ENCODE measurements at places on chromosomes 4 and X.

GRCh38 chr4:154781126-154781982, at the start of gene RBM46:
RBM46 (plus strand) TSS chr4:154781272; CDS start chr4:154796753, 15,481 bp downstream.
- no peaks in the 10 kb centered on the region for H3K4me1 ChIP-seq
- peaks cover 42% of the 10 kb centered on the region for H3K27me3 ChIP-seq
- H3K4me3 ChIP-seq = peak within 1 kb of the TSS; percentile 58
- DNase-seq = peak; percentile 19

GRCh38 chr4:25487155-25487554, 110.1 kb downstream of the ANAPC4 start:
- no peaks in the 10 kb centered on the region for H3K4me1 ChIP-seq
- peaks cover 7% of the 10 kb centered on the region for H3K27me3 ChIP-seq
- no peak overlapping the region for H3K4me3 ChIP-seq
- no peaks in the 10 kb centered on the region for H3K36me3 ChIP-seq
- no peak for DNase-seq

DNA sequence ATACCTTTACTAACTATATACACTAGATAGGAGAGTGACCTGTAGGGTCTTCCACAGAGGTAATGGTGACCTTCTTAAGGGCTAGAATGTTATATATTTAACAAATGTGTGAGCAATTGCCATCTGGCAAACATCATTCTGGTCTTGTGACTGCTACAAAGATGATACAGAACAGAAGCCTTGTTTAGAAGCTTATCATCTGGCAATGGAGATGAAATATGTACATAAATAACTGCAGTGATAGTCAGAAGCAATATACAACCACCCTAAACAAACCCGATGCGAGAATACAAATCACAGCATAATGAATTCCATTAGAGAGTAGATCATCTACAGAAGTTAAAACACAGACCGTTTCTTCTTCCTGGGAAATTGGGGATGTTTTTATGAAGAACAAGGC, 952.7 kb upstream of the SLIT2 start:
- no peaks in the 10 kb centered on the region for H3K27me3 ChIP-seq
- no peak overlapping the region for H3K27ac ChIP-seq
- peak; percentile 21 for DNase-seq
- H3K4me1 ChIP-seq = peaks cover 25% of the 10 kb centered on the region
- H3K36me3 ChIP-seq = no peaks in the 10 kb centered on the region

DNA sequence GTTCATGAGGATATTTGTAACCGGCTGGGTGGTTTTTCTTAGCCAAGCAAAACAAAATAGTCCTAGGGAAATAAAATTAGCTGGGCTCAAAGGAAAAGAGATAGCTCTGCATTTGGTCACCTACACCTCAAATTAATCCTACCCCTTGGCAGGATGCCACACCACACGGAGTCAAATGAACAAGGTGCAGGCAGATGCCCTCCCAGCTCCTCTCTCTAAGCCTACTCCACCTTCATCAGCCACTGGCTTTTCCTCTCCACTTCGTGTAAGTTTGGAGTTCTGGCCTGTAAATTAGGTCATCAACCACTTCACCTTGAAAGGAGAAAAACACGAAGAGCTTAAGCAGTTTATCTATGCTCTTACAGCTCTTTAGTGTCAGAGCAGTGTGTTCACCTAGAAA, 1.4 kb downstream of the DDIT4L start:
- no peaks in the 10 kb centered on the region for H3K4me1 ChIP-seq
- H3K36me3 ChIP-seq = no peaks in the 10 kb centered on the region
- no peak overlapping the region for H3K27ac ChIP-seq
- no peak for DNase-seq
- H3K27me3 ChIP-seq = no peaks in the 10 kb centered on the region

GRCh38 chr4:107834241-107834794, 9.6 kb downstream of the SGMS2 start:
- H3K27me3 ChIP-seq = no peaks in the 10 kb centered on the region
- H3K36me3 ChIP-seq = no peaks in the 10 kb centered on the region
- peaks cover 25% of the 10 kb centered on the region for H3K4me1 ChIP-seq
- H3K4me3 ChIP-seq = no peak overlapping the region

DNA sequence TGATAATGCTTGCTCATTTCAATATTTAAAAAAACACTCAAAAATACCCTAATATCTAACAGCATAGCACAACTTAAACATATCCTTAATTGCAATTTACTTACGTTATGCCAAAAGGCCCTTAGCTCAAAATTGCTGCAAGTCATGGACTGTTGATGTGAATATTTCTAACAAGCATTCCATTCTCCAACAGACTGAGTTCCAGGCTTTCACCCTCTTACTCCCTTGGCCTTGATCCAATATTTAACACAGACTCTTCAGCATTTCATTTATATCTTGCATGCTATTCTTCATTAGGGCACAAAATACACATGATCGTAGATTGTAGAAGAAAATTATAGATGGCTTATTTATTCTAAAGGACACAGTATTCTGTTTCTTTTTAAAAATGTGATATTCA, 96.5 kb downstream of the RNF150 start:
- H3K27ac ChIP-seq = no peak overlapping the region
- H3K4me3 ChIP-seq = no peak overlapping the region
- DNase-seq = no peak
- H3K4me1 ChIP-seq = peaks cover 14% of the 10 kb centered on the region

GRCh38 chr4:132513491-132513890, 635.6 kb upstream of the PCDH10 start:
- no peak for DNase-seq
- H3K4me3 ChIP-seq = no peak overlapping the region
- H3K27ac ChIP-seq = no peak overlapping the region
- no peaks in the 10 kb centered on the region for H3K36me3 ChIP-seq
- no peaks in the 10 kb centered on the region for H3K4me1 ChIP-seq

- DNase-seq = peak; percentile 71
- peaks cover 13% of the 10 kb centered on the region for H3K4me1 ChIP-seq
- H3K27ac ChIP-seq = no peak overlapping the region
- no peaks in the 10 kb centered on the region for H3K27me3 ChIP-seq
Observed at GRCh38 chrX:153521034-153521433, 3.6 kb downstream of the ATP2B3 start.

- H3K36me3 ChIP-seq = no peaks in the 10 kb centered on the region
- peak overlapping the region; percentile 62 for H3K27ac ChIP-seq
- peaks cover 11% of the 10 kb centered on the region for H3K4me1 ChIP-seq
Observed at GRCh38 chrX:155215443-155216178, 649 bp upstream of the VBP1 start.

DNA sequence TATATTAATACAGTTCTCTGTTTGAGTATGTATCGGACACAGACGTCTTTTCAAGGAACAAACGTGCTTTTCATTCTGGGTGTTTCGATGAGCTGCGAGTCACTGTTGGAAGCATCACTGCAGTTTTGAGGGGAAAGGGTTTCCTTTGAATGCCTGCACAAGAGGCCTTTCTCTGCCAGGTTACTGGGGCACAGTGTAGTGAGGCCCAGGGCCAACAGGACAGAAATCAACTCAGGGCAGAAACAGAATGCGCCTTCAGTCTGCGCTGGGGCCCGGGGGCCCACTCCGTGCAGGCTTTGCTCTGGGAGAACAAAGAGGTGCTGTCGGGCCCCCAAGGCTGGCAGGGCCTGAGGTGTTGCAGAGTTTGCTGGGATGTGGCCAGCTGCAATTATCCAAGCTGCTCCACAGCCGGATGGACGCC, 2.3 kb upstream of the PPP2R3B start:
- H3K27me3 ChIP-seq = no peaks in the 10 kb centered on the region
- no peak for DNase-seq
- H3K36me3 ChIP-seq = no peaks in the 10 kb centered on the region
- no peak overlapping the region for H3K27ac ChIP-seq
- 0 out of 2 replicates have a peak, but pooled peaks cover 5% of the 10 kb centered on the region for H3K4me1 ChIP-seq

- H3K36me3 ChIP-seq = no peaks in the 10 kb centered on the region
- H3K27ac ChIP-seq = no peak overlapping the region
- peaks cover 74% of the 10 kb centered on the region for H3K27me3 ChIP-seq
- no peak for DNase-seq
Observed at GRCh38 chr4:13542577-13543031, 1.7 kb downstream of the NKX3-2 start.

DNA sequence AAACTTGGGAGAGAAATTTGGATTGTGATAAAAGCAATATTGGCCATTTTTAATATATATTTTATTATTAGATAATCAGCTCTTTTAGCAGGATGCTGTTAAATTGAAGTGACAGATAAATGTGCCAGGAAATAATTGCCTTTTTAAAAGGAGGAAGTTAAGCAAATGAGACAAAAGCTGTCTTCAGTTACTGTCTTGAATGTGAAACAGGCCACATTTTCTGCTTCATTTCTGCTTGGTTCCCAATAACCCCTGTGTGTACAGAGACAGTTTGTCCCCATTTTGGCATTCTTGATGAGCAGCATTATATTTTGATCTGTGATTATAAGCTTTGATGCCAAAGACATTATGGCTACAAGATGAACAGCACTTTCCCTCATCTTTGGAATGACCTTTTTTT, 953 bp downstream of the EPGN start:
- peaks cover 7% of the 10 kb centered on the region for H3K4me1 ChIP-seq
- no peaks in the 10 kb centered on the region for H3K36me3 ChIP-seq

- DNase-seq = no peak
- no peaks in the 10 kb centered on the region for H3K36me3 ChIP-seq
- no peaks in the 10 kb centered on the region for H3K27me3 ChIP-seq
- no peak overlapping the region for H3K27ac ChIP-seq
- no peaks in the 10 kb centered on the region for H3K4me1 ChIP-seq
Observed at GRCh38 chrX:42837747-42838146, 59.8 kb upstream of the PPP1R2C start.

GRCh38 chr4:40190880-40191815, 5.7 kb upstream of the RHOH start:
- H3K4me3 ChIP-seq = no peak overlapping the region
- no peaks in the 10 kb centered on the region for H3K36me3 ChIP-seq
- no peak overlapping the region for H3K27ac ChIP-seq
- no peak for DNase-seq

DNA sequence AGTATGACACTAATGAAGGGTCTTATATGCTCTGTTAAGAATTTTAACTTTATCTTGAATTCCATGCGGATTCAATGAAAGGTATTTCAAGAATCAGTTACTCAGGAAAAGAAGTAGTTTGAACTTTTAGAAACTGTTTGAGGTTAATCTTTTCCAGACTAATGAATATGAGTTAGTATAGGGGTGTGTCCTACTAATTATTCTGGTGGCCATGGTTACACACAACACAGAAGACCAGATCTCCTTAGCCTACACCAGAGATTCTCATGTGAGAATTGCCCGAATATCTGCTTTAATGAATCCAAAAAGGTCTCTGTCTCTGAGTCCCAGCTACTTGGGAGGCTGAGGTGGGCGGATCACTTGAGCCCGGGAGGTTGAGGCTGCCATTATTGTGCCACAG, 100.4 kb downstream of the MMRN1 start:
- H3K4me3 ChIP-seq = no peak overlapping the region
- no peaks in the 10 kb centered on the region for H3K36me3 ChIP-seq

- no peak overlapping the region for H3K27ac ChIP-seq
- H3K4me1 ChIP-seq = no peaks in the 10 kb centered on the region
- no peak for DNase-seq
- no peaks in the 10 kb centered on the region for H3K36me3 ChIP-seq
- peaks cover 56% of the 10 kb centered on the region for H3K27me3 ChIP-seq
Observed at GRCh38 chr4:112706840-112707207, 69.9 kb downstream of the LARP7 start.

GRCh38 chr4:108370291-108371141, 201.8 kb upstream of the LEF1 start:
- H3K4me1 ChIP-seq = no peaks in the 10 kb centered on the region
- no peak for DNase-seq
- H3K4me3 ChIP-seq = no peak overlapping the region
- no peaks in the 10 kb centered on the region for H3K36me3 ChIP-seq
- H3K27ac ChIP-seq = no peak overlapping the region

- no peaks in the 10 kb centered on the region for H3K27me3 ChIP-seq
- H3K36me3 ChIP-seq = no peaks in the 10 kb centered on the region
- no peaks in the 10 kb centered on the region for H3K4me1 ChIP-seq
- no peak overlapping the region for H3K4me3 ChIP-seq
- DNase-seq = no peak
- no peak overlapping the region for H3K27ac ChIP-seq
Observed at GRCh38 chrX:1099146-1099770, 113.2 kb downstream of the CRLF2 start.

DNA sequence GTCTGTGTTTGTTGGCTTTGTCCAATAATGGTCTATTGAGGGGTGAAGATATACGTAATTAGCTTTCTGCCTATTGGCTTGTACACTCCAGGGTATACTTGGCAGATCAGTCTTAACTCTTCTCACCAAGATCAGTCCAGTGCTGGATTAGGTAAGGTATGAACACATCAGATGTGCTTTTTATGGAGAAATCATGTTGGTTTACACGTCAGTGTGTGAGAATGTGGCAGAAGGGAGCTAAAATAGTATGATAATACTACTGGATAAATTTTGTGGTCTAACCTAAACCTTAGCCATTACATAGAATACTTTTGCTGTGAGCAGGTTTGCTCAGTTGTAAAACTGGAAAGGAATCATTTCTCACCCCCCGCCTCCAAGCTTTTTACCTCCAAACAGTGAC, 4.2 kb downstream of the PDHA1 start:
- H3K27ac ChIP-seq = peak overlapping the region; percentile 27
- H3K27me3 ChIP-seq = no peaks in the 10 kb centered on the region
- peaks cover 15% of the 10 kb centered on the region for H3K4me1 ChIP-seq

GRCh38 chr4:165972747-165973146, 99.7 kb downstream of the TLL1 start:
- H3K4me3 ChIP-seq = no peak overlapping the region
- H3K27ac ChIP-seq = no peak overlapping the region
- H3K4me1 ChIP-seq = no peaks in the 10 kb centered on the region
- DNase-seq = no peak
- H3K36me3 ChIP-seq = no peaks in the 10 kb centered on the region

- H3K27me3 ChIP-seq = peaks cover 10% of the 10 kb centered on the region
- no peak for DNase-seq
- H3K4me1 ChIP-seq = no peaks in the 10 kb centered on the region
- no peaks in the 10 kb centered on the region for H3K36me3 ChIP-seq
- no peak overlapping the region for H3K4me3 ChIP-seq
Observed at GRCh38 chr4:52374877-52375276, 284.2 kb downstream of the USP46 start.

DNA sequence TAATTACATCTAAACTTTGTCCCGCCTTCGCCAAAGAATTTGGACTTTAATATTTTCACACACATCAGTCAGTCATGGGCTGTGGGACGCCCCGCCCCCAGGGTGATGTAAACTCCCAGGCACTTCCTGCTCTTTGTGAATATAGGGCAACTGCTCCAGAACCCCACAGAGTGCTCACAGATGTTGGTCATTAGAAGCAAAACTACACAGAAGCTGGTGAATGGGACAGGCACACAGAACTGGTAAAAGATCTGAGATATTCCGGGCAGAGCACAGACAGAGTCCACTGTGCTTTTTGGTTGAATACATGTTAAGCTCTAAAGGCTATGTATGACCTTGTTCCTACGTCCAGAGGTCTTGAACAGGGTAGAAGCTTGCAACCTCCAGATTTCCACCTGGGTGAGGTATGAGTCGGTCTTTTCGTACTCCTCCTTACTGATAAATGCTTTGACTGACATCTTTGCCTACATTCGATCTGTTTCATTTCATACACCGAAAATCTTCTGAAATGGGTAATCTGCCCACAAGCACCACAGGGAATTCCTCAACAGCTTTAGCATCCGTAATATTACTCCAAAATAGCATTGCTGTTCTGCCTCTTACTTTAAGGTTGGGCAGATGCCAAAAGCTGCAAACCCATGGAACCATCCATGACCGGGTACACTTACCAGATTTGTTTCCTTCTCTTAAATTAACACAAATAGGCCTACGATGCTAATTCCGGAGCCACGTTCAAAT, 144.6 kb downstream of the AMELX start:
- no peaks in the 10 kb centered on the region for H3K36me3 ChIP-seq
- peak; percentile 77 for DNase-seq
- H3K27ac ChIP-seq = peak overlapping the region; percentile 35
- peaks cover 44% of the 10 kb centered on the region for H3K4me1 ChIP-seq
- H3K4me3 ChIP-seq = peak overlapping the region; percentile 39

- H3K4me1 ChIP-seq = peaks cover 16% of the 10 kb centered on the region
- no peak for DNase-seq
- H3K4me3 ChIP-seq = no peak overlapping the region
- no peaks in the 10 kb centered on the region for H3K27me3 ChIP-seq
Observed at GRCh38 chr4:156173486-156173885, 219.8 kb upstream of the CTSO start.

Measured in GM23248 (cell line).